ENCODE measurements at places on chromosomes 1 and 21.

GRCh38 chr1:96558635-96559034 is 162.9 kb upstream of the PTBP2 start:
- no peak for DNase-seq

DNA sequence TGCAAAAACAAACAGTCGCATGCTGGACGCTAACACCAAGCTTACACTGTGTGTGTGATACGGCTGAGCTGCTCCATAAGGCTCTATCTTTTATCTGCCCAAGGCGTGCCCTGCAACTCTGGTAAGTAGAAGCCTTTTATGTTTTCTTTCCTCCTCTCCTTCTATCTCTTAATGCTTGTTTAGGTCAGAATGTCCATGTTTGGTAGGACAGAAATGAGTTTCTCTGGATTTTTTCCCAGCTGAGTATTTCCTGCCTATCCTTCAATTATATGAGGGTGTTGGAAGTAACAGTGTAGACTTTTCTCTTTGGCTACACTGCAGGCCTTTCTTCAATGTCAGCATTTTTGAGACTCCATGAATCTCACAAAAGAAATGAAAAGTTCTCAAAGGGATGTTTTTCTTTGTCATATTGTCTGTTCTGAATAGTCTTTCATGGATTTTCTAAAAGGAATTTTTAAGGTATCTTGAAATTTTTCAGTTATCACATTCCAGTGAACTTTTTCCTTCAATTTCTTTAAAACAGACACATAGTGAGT is 124.2 kb downstream of the MACF1 start:
- no peak for DNase-seq

- DNase-seq: no peak
These were observed 87.6 kb upstream of the RUNX1 start for GRCh38 chr21:35136586-35137219.

DNA sequence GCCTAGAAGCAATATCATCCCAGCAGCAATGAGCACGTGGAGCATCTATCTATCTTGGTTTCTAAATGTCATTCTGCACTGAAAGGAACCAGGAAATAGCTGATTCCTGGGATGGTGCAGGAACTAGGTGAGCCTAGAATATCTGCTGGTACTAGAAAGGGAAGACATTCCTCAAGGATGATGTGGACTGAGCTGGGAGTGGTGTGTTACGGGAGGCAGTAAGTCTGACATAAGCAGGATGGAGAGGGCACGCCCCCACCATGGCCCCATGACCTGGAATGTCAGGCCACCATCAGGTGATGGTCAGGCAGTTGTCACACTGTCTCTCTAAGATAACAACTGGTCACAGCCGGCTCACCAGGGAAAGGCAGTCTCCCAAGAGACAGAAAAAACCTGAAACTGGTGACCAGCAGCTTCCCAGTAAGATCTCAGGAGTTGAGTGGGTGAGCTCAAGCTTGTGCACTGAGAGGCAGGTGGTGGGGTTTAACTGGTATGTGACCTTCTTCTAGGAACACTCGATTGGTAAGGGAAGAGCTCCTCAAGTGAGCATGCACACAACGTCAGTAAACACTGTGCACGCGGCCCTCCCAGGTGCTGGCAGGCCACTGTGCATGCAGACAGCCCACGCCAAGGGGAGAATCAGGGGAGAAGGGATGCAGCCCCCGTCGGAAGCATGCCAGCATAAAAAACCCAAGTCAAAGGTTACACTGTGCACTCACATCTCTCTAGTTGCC is 148.7 kb downstream of the ADSS2 start:
- DNase-seq: no peak

DNA sequence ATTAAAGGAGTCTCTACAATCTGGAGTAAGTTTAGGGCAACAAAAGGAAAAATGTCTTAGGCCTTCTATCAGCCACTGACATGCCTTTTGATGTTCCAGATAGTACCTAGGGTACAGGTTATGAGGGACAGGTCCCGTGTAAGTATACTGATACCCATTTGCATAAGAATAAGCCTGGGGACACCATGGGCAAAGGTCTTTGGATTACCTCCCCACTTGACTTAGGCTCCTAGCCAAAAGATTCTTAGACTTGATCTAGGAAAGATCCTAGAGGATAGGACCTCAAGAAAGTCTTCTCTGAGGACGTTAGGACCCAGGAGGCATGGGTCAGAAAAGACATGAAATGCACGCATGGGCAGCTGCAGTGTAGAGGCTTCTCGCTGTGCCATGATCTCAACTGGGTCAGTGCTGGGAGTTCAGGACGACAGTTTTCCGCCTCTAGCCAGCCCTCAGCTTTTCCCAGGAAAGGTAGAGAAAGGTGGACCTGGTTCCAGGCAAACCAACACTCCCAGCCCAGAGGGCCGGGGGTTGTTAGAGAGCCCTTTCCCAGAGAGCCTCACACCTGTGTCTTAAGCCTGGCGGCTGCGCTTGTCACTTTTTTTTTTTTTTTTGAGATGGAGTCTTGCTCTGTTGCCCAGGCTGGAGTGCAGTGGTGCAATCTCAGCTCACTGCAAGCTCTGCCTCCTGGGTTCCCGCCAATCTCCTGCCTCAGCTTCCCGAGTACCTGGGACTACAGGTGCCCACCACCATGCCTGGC is 26.6 kb downstream of the MSTO1 start:
- no peak for DNase-seq

DNA sequence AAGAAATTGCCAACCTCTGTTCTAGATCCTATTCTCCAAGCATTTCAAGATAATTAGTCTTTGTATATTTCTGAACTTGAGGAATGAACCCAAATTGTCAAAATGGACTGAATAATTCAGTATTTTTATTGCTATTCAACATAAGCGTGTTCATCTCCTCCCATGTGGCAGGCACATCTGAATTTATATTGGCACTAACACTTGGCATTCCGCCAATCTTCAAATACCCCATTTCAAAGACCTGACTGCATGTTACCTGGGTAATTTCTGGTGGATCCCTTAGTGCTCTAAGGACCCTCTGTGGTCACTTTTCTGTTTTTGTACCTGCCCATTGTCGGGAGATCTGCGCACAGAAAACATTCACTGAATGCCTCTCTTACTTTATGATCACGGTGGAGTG is 66.6 kb downstream of the BACE2 start:
- no peak for DNase-seq

DNA sequence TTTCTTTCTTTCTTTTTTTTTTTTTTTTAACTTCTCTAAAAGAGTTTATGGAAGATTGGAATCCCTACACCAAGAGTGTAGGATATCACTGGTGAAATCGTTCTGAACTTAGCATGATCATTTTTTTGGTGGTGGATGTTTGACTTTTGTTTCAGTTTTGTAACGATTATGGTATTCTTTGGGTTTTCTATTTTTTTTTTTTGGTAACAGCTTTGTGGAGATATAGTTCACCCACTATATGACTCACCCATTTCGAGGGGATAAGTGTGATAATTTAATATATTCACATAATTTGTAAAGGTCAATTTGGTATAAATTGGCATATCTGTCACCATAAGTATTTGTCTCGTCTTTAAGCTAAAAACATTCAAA is 29.2 kb downstream of the AGPAT3 start:
- DNase-seq: no peak

- no peak for DNase-seq
These were observed 39.9 kb upstream of the SLC16A1 start for GRCh38 chr1:112995890-112996289.

- no peak for DNase-seq
These were observed 10.9 kb downstream of the ERRFI1 start for GRCh38 chr1:8015036-8015808.

DNA sequence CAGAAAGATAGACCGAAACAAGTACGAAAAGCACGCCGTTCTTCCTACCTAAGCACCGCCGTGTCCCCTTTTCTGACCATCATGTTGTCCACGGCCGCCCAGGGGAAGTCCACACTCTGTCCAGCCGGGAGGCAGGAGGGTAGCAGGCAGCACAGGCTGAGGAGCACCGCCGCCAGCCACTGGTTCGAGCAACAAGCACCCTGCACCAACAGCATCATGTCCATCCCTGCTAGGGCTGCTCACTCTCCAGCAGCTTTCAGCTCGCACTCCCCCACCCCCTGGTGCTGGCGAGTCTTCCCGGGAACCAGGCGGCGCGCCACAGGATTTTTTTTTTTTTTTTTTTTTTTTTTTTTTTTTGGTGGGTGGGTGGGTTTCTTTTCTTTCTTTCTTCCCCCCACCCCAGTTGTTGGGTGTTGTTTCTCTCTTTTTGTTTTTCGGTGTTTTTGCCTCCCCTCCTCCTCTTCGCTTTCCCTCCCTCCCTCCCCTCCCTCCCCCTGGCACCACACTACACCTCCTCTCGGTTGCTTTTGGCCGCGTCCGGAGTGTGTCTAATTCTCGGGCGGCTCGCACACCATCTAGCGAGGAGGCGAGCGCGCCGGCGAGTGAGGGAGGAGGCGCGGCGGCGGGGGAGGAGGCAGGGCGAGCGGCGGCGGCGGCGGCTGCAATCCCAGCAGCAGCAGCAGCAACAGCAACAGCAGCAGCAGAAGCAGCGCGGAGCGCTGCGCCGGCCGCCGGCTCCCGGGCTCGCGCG is at the start of gene NEGR1:
TSS of gene NEGR1 (minus strand) at position 269 of the 751 bp plus-strand sequence.
- DNase-seq: peak; percentile 52

DNA sequence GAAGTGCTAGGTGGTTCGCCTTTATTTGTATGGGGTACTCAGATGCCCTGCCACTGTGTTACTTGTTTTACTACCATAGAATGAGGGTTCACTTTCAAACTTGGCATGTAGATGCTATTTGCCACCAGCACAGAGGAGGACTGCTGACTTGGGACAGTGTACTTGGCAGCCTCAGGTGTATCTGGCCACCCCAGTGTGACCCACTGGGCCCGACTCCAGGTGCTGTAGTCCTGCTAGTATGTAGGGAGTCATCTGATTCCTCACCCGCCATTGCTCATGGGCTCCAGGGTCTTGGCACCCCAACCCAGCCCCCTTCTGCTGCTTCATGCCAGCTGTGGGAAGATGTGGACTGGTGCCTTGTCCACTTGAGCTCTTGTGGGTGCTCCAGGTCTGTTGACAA is 40.0 kb downstream of the ZNF678 start:
- DNase-seq: no peak

DNA sequence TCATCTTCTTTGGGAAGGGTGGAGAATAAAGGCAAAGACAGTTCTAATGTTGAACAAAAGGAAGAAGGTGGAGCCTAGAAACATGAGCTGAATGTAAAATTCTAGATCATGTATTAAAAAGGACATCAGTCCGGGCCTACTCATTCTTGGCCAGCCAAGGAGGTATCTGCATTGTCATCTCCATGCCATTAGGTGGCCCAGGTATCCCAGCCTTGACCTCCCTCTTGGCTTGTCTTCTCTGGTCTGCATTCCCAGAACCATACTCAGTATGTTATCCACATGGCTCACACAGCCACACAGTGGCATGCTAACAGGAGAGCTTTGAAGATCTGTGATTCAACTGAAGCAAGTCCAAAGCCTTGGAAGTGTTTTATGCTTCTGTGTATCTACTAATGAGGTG is 369.8 kb upstream of the KAZN start:
- DNase-seq: no peak

DNA sequence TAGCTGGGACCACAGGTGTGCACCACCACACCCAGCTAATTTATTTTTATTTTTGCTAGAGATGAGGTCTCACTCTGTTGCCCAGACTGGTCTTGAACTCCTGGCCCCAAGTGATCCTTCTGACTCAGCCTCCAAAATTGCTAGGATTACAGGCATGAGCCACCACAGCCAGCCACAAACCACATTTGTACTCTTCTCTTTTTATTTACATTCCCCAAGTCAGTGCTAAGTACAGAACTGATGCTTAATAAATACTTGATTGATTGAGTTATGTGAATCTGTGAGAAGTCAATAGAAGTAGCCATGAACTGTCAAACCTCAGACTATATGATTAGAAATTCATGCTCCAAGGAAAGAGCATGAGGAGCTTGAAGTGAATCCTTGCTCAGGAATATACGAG is 48.5 kb upstream of the S1PR1 start:
- DNase-seq: no peak

DNA sequence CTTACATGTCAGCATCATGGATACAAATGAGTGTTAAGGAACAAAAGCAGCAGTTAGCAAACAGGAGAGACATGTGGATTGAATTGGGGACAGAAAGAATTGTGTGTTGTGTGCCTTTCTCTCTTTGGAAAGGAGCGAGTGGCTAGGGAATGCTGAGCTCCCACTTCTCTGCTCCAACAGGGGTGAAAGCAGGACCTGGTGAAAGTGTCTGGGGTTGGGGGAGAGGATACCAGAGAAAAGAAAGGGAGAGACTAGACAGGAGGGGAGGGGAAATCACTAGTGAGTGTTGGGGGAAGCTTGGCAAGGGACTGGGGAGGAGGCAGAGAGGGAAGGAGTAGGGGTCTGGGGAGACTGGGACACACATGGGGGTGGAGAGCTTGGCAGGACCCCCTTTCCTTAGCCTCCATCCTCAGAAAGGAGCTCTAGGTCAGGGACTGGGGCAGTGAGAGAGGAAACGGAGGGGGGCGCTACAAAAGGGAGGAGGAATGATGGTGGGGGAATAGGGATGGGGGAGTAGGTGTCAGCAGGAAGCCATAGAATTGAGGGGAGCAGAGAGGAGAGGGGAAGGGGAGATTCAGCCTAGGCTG is 2.2 kb downstream of the KIRREL1 start:
- no peak for DNase-seq

GRCh38 chr1:209305221-209305954 is 278.1 kb upstream of the CAMK1G start:
- DNase-seq: no peak

- DNase-seq: peak; percentile 41
These were observed at the start of gene EPHA10 for GRCh38 chr1:37764888-37765441. TSS of gene EPHA10 (minus strand) at chr1:37765120. CDS start at chr1:37765066, 54 bp downstream.

DNA sequence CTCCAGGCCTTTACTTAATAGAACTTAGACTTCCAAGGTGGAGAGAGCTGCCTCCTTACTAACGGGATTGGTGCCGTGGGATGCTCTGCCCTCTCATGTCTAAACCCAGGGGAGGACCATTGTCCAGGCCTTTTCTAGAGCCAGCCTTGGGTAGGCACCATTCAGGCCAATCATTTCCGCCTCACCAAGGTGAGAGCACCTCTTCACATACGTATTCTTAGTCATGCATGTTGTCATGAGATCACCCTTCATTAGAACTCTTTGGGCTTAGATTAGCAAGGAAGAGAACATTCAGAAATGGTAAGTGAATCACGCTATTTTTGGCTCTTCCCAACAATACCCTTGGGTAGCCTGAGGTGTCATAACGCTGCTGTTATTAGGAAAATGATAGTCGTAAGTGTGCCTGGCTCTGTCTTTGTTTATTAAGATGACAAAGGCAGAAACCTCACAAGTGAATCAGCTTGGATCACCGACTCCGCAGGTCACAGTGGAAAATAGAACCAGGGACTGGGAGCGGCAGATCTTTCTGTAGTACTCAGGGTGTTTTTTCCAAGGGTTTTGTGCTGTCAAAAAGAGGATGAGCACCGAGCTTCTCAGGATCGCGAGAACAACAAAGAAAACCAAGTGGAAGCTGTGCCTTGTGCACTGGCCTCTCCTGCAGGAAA is 55.0 kb downstream of the HUNK start:
- no peak for DNase-seq

GRCh38 chr1:22210636-22211035 is 67.7 kb upstream of the WNT4 start:
- no peak for DNase-seq

DNA sequence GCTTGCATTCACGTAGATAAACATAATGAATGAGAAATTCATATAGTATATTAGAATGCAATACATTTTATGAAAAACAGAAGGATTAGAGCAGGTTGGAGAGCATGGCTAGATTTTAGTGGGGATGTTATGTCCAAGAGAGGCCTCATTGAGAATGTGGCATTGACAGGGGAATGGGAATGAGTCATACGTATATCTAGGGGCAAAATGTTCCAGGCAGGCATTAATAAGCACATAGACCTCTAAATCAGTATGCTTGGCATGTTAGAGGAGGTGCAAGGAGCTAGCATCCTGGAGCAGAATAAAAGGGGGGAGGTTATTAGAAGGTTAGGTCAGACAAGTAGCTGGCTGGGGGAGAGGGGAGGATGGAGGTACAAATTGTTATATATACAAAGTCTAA is 93.0 kb downstream of the USH2A start:
- DNase-seq: no peak

Measured in NCI-H1417 treated with DMSO at 0.1 percent for 48 hours (cell line).